ENCODE measurements at places on chromosomes 1 and 21.
A peak's percentile ranks its signal among the peaks of the same experiment; 100 is the strongest.

- DNase-seq, result no peak
These were observed 28.6 kb downstream of the PTPRU start for GRCh38 chr1:29264773-29265389.

- DNase-seq, result no peak
These were observed 957.9 kb upstream of the ADGRL2 start for GRCh38 chr1:80842796-80843195.

DNA sequence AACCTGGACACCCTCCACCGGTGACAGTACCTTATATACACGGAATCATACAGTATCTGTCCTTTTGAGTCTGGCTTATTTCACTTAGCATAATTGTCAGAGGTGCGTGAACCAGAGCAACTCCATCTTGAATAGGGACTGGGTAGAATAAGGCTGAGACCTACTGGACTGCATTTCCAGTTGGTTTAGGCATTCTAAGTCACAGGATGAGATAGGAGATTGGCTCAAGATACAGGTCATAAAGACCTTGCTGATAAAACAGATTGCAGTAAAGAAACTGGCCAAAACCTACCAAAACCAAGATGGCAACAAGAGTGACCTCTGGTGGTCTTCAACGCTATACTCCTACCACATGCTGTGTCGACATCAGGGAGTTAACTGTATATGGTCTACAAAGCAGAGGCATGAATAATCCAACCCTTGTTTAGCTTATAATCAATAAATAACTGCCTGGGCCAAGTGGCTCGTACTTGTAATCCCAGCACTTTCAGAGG, 1.4 kb upstream of the FDPS start:
- DNase-seq, result peak; percentile 43

- no peak for DNase-seq
These were observed 87.9 kb downstream of the RPS6KC1 start for GRCh38 chr1:213138892-213139291.

DNA sequence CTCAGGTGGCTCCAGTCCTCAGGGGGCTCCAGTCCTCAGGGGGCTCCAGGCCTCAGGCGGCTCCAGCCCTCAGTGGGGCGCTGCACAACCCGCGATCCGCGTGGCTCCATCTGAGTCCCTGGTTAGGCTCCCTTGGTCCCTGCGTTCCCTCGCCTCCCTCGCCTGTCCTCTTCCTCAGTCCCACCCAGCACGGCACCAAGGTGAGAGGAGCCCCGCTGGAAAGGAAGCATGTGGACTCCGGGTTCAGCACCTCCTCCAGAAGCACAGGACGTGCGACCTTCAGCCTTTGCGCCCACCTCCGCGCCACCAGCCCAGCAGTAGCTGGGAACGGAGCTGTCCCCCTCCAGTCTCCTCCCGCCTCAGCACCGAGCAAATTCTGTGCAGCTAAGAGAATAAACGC, 8.1 kb upstream of the OR2M5 start:
- DNase-seq, result no peak

DNA sequence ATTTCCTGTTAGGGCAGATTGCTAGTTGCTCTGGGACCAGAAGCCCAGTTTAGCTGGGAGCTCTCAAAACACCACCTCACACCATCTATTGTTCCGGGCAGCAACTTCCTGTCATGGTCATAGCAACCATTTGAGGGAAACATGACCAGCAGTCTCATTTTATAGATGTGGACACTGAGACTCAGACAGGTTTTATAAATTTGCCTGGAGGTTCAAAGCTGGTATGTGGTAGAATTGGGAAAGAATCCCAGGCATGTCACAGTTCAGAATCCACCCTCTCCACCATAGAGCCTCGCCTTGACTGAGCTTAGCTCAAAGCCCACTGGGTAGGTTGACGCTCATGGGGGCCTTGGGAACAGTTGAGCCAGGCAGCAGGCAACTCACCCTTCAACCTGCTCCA, 14.0 kb upstream of the TRIM67 start:
- no peak for DNase-seq

- DNase-seq, result peak; percentile 17
These were observed 42.3 kb upstream of the CCDC190 start for GRCh38 chr1:162903246-162903645.

GRCh38 chr1:242788771-242789170, 264.3 kb upstream of the PLD5 start:
- DNase-seq, result no peak

GRCh38 chr1:26281091-26281958, 1.4 kb downstream of the SH3BGRL3 start:
- no peak for DNase-seq
